Peyer's patch (tissue), 4 donors: ENCODE measurements at places on chromosomes 6 and 20. TPM values are rescaled to one million over a fixed set of nuclear protein-coding genes. Genes with fewer than 3 reads are reported as not detected.

DNA sequence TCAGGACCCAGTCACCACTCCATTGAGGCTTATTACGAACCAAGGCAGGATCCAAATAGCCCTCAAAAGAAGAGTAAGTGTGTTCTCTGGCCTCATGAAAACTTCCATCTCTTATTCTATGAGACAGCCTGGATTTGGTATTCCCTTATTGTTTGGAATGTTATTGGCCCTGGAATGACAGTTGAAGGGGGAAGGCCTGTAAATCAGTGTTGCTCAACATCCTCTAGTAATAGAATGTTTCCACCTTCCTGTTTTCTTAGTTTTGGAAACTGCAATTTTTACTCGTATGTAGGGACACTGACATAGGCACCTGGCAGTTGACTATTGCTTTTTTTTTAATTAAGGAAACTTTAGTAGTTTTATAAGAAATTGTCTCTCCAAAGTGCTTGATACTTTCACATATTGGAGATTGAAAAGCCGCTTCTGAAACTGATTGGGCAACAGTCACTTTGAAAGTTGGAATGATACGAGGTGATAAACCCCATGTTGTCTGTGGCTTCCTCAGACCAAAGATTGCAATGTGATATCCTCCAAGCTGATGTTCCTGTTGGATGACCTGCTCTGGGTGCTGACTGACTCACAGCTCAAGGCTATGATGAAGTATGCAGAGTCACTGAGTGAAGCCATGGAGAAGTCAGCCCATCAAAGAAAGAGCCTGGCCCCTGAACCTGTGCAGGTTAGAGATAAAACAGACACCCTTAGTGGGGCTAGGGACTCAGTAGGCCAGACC, 43.1 kb downstream of the BLTP3A start:
- DNase-seq = no peak
- H3K27me3 ChIP-seq = no peaks in the 10 kb centered on the region
- H3K27ac ChIP-seq = no peak overlapping the region
- H3K36me3 ChIP-seq = peaks cover 34% of the 10 kb centered on the region
- no peaks in the 10 kb centered on the region for H3K4me1 ChIP-seq

DNA sequence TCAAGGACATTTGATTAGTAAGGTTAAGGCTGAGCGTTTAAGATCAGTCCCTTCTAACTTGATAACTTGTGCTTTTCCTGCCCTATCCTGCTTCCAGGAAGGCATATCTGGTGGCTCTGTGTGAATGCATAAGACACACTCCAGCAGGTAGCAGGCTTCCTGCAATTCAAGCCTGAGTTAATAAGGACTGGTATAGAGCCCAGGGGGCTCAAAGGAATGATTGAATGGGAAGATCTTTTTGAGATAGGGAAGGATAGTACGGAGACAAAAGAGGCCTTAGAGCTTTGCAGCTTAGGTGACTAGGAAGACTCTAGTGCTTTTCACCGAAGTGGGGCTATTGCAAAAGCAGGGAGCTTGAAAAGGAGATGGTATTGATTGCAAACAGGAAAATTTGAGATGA, 307.1 kb downstream of the GRIK2 start:
- H3K4me1 ChIP-seq = no peaks in the 10 kb centered on the region
- H3K36me3 ChIP-seq = no peaks in the 10 kb centered on the region
- H3K27me3 ChIP-seq = no peaks in the 10 kb centered on the region
- DNase-seq = no peak

DNA sequence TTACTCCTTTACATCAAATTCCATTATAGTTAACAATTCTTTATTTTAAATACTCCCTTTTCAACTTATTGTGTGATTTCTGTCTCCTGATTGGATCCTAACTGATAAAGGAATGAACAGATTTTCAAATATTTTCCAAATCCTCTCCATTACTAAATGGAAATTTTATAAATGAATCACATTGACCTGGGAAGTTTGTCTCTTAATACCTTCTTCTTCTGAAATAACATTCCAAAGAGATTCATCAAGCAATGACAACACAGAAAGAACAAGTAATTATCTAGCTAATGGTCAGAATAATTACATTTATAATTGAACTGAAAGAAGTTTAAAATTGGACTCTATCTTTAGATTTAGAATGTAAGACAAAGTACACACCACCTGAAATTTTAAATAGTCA, 515.4 kb upstream of the PTCHD4 start:
- no peak overlapping the region for H3K27ac ChIP-seq
- no peaks in the 10 kb centered on the region for H3K27me3 ChIP-seq
- no peaks in the 10 kb centered on the region for H3K4me1 ChIP-seq
- no peak overlapping the region for H3K4me3 ChIP-seq
- no peaks in the 10 kb centered on the region for H3K36me3 ChIP-seq
- no peak for DNase-seq

OSBPL2 gene
- 52.8 TPM for total RNA-seq

- H3K4me1 ChIP-seq = no peaks in the 10 kb centered on the region
- no peaks in the 10 kb centered on the region for H3K36me3 ChIP-seq
These were observed 12.1 kb upstream of the MLN start for GRCh38 chr6:33815854-33816253.

- no peaks in the 10 kb centered on the region for H3K4me1 ChIP-seq
- DNase-seq = no peak
- no peaks in the 10 kb centered on the region for H3K27me3 ChIP-seq
- no peaks in the 10 kb centered on the region for H3K36me3 ChIP-seq
- H3K4me3 ChIP-seq = no peak overlapping the region
- H3K27ac ChIP-seq = no peak overlapping the region
These were observed 9.8 kb upstream of the RPS21 start for GRCh38 chr20:62377064-62377461.

- no peak for DNase-seq
- H3K36me3 ChIP-seq = no peaks in the 10 kb centered on the region
- H3K4me1 ChIP-seq = no peaks in the 10 kb centered on the region
- no peaks in the 10 kb centered on the region for H3K27me3 ChIP-seq
- H3K27ac ChIP-seq = no peak overlapping the region
These were observed 1211.1 kb upstream of the GJE1 start for GRCh38 chr6:140921366-140922226.

DNA sequence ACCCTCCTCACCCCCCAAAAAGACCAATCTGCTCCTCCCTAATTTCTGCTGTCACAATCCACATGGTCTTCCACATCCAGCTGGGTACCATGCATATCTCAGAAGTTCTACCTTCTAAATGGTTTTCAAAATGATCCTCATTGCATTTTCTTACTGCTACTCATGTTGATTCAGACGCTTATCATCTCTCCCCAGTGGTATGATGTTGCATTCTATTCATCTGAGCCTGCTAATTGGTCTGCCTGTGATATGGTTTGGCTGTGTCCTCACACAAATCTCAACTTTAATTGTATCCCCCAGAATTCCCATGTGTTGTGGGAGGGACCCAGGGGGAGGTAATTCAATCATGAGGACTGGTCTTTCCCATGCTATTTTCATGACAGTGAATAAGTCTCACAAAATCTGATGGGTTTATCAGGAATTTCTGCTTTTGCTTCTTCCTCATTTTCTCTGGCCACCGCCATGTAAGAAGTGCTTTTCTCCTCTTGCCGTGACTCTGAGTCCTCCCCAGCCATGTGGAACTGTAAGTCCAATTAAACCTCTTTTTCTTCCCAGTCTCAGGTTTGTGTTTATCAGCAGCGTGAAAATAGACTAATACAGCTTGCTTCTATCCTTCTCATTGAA, 41.4 kb upstream of the CLIC5 start:
- H3K36me3 ChIP-seq = no peaks in the 10 kb centered on the region
- peaks cover 41% of the 10 kb centered on the region for H3K4me1 ChIP-seq

GRCh38 chr20:56429941-56430340, 17.9 kb downstream of the CASS4 start:
- no peak overlapping the region for H3K4me3 ChIP-seq
- no peak overlapping the region for H3K27ac ChIP-seq
- H3K27me3 ChIP-seq = no peaks in the 10 kb centered on the region
- no peak for DNase-seq
- H3K36me3 ChIP-seq = no peaks in the 10 kb centered on the region
- no peaks in the 10 kb centered on the region for H3K4me1 ChIP-seq

GRCh38 chr6:29490055-29490454, 2.3 kb upstream of the MAS1L start:
- H3K4me3 ChIP-seq = no peak overlapping the region
- no peak overlapping the region for H3K27ac ChIP-seq
- H3K4me1 ChIP-seq = no peaks in the 10 kb centered on the region
- DNase-seq = no peak
- H3K27me3 ChIP-seq = no peaks in the 10 kb centered on the region

DNA sequence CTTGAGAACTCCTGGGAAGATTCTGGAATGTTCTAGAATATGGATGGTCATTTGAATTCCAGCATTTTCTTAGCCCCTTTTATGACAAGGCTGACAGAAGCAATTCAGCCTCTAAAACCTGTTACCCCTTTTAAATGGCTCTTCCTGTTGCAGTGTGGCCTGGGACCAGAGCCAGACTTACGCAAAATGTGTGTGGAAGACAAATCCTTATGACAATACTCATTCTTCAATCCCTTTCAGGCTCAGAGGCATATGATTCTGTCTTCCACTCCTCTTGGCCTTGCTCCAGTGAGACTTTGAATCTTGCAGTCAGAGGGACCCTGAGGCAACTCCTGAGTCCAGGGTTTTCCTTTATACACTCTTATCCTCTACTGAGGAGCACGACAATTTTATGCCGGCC, 287.0 kb downstream of the CLIC5 start:
- H3K36me3 ChIP-seq = no peaks in the 10 kb centered on the region
- no peaks in the 10 kb centered on the region for H3K4me1 ChIP-seq
- H3K27ac ChIP-seq = no peak overlapping the region

SPAG4 gene
- not detected for total RNA-seq

- H3K4me3 ChIP-seq = no peak overlapping the region
- no peaks in the 10 kb centered on the region for H3K36me3 ChIP-seq
- peak; percentile 81 for DNase-seq
- H3K27me3 ChIP-seq = no peaks in the 10 kb centered on the region
- no peaks in the 10 kb centered on the region for H3K4me1 ChIP-seq
These were observed 7.6 kb downstream of the TREM1 start for GRCh38 chr6:41278699-41279405.

DNA sequence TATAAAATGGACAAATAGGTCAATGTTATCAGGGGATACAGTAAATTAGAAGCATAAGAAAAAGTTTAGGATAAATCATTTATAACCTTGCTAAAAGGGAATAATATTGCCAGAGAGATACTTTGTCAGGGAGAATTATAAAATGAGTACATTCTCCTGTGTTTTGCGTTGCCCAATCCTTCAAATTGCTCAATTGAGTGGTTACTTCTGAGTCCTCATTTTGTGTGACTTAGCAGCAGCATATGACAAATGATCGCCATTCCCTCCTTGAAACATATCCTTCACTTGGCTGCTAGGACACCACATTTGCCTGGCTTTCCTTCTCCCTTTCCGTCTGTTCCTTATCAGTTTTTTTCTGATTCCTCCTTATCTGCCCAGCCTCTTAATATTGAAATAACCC, 106.7 kb upstream of the FLRT3 start:
- no peaks in the 10 kb centered on the region for H3K4me1 ChIP-seq
- H3K36me3 ChIP-seq = no peaks in the 10 kb centered on the region
- H3K27ac ChIP-seq = no peak overlapping the region
- H3K27me3 ChIP-seq = no peaks in the 10 kb centered on the region
- H3K4me3 ChIP-seq = no peak overlapping the region
- DNase-seq = no peak

WFDC12 gene
- total RNA-seq = not detected

DNA sequence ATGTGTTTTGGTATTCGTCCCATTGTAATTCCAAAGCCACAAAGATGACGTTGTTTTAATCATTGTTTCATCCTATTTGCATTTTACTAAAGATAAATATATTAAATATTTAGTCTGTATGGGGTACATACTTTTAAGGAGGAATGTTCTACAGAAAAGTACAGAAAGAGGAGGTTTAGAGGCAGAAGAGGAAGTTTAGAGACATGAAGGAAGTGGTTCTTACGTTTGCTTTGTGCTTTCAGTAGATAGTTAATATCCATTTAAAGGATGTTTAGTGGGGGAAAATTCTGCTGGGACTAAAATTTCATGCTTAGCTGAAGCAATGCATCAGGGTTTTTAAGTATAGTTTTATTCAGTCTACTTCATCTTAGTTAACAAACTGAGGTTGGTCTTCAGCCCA, 116.6 kb downstream of the CRYBG1 start:
- no peak overlapping the region for H3K4me3 ChIP-seq
- no peak for DNase-seq
- no peaks in the 10 kb centered on the region for H3K36me3 ChIP-seq
- H3K27ac ChIP-seq = no peak overlapping the region
- no peaks in the 10 kb centered on the region for H3K4me1 ChIP-seq

DNA sequence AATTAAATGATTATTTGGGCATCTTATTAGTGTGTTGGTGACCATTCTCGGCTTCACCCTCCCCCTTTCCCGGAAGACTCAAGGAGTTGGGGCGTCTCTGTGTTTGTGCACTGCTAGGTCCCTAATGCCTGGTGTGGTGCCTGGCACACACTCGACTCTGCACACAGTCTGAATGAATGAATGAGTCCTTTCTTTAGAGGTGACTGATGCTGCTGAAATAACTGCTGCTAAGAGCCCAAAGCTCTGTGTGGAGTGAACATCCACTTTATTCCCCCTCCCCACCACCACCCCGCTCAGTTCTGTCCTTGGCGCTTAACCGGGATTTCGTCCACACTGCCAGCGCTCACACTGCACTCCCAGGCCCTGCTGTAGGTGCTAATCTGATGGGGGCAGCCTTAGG, 1.2 kb upstream of the PHACTR3 start:
- peaks cover 10% of the 10 kb centered on the region for H3K27me3 ChIP-seq
- H3K36me3 ChIP-seq = no peaks in the 10 kb centered on the region
- no peaks in the 10 kb centered on the region for H3K4me1 ChIP-seq
- no peak for DNase-seq
- no peak overlapping the region for H3K4me3 ChIP-seq

- no peaks in the 10 kb centered on the region for H3K36me3 ChIP-seq
- no peak overlapping the region for H3K27ac ChIP-seq
- no peak overlapping the region for H3K4me3 ChIP-seq
- no peaks in the 10 kb centered on the region for H3K27me3 ChIP-seq
- peaks cover 14% of the 10 kb centered on the region for H3K4me1 ChIP-seq
These were observed 18.4 kb downstream of the GNL1 start for GRCh38 chr6:30537931-30538330.

GRCh38 chr20:38497246-38497935, 24.7 kb downstream of the RALGAPB start:
- H3K4me1 ChIP-seq = no peaks in the 10 kb centered on the region
- H3K4me3 ChIP-seq = no peak overlapping the region
- no peak for DNase-seq
- no peak overlapping the region for H3K27ac ChIP-seq
- H3K36me3 ChIP-seq = no peaks in the 10 kb centered on the region

- DNase-seq = no peak
- H3K4me1 ChIP-seq = no peaks in the 10 kb centered on the region
- no peaks in the 10 kb centered on the region for H3K36me3 ChIP-seq
- H3K27ac ChIP-seq = no peak overlapping the region
- peaks cover 4% of the 10 kb centered on the region for H3K27me3 ChIP-seq
These were observed 9.7 kb downstream of the TFAP2D start for GRCh38 chr6:50722829-50723554.

- no peaks in the 10 kb centered on the region for H3K27me3 ChIP-seq
- H3K27ac ChIP-seq = no peak overlapping the region
- no peaks in the 10 kb centered on the region for H3K4me1 ChIP-seq
- no peak for DNase-seq
- peaks cover 80% of the 10 kb centered on the region for H3K36me3 ChIP-seq
- no peak overlapping the region for H3K4me3 ChIP-seq
These were observed 4.4 kb downstream of the SRSF6 start for GRCh38 chr20:43461894-43462659.
